ENCODE measurements at places on chromosomes 1 and 21. TPM values are rescaled to one million over a fixed set of nuclear protein-coding genes. Genes with fewer than 3 reads are reported as not detected.

Gene ERG
- total RNA-seq, result 0.14 TPM

Gene OR2L2
- 0.07 TPM for total RNA-seq

- DNase-seq, result no peak
Observed at GRCh38 chr1:1680912-1681273, 11.7 kb downstream of the SLC35E2B start.

- peak; percentile 46 for DNase-seq
Observed at GRCh38 chr1:108878678-108879077, 1.9 kb downstream of the GPSM2 start.

Gene C1QB
- not detected for total RNA-seq

DNA sequence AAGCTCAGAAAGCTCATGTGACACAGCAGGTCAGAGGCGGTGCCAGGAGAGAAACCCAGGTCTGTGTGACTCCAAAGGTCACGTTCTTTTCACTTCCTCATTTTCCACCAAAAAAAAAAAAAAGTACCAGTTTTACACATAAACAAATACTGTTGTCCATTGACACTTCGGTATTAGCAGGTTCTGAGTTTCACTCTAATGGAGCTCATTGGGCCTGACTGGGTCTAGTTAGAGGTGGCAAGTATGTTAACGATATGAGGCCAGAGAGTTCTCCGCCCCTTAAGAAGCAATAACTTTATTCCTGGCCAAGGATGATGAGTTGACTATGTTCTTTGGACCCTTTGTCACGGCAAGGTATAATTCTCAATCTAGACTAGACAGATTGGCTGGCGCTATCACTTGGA lies 30.0 kb upstream of the SDE2 start:
- no peak for DNase-seq

DNA sequence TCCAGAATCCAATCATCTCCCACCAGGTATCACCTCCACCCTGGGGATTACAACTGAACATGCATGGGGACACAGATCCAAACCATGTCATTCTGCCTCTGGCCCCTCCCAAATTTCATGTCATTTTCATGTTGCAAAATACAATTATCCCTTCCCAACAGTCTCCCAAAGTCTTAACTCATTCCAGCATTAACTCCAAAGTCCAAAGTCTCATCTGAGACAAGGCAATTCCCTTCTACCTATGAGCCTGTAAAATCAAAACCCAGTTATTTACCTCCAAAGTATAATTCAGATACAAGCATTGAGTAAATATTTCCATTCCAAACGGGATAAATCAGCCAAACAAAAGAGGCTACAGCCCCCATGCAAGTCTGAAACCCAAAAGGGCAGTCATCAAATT lies 73.1 kb downstream of the USH2A start:
- DNase-seq, result no peak

DNA sequence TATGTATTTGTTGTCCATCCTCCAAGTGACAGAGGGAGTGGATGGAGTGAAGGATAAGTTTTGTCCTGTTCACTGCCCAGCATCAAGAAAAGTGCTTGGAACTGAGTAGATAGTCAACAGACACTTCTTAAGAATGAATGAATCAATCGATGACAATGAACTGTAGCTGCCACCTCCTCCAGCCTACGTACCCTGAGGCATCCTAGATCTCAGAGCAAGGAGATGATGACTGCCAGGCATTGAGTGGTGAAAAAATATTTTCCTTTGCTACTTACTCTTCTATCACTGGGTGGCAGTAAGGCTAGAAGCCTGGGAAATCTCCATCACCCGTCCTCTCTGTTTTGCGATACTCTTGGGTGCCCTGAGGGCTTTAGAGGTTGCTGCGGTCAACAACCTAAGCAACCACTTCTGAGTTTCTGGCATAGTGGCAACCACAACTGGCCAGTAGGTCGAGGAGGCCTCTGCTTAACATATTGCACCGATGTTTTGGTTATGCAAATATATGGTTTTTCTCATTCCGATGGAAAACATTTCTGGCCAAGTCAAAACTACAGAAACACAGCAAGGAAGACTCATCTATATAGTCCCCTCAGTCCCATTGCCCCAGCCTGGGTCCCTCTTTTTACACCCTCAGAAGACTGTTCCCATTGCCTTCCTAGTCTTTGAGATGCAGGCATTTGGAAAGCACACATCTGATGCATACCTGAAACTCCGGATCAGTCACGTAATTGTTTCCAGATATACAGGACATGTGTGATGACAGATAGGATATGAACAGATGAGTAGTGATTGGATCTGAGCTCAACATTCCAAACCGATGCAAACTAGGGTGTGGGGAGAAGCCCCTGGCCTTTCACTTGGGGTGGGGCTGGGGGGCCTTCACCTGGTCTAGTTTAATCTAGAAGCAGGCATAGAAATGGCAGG lies 136.8 kb downstream of the RUNX1 start:
- DNase-seq, result no peak

Gene WNT3A
- total RNA-seq, result not detected

DNA sequence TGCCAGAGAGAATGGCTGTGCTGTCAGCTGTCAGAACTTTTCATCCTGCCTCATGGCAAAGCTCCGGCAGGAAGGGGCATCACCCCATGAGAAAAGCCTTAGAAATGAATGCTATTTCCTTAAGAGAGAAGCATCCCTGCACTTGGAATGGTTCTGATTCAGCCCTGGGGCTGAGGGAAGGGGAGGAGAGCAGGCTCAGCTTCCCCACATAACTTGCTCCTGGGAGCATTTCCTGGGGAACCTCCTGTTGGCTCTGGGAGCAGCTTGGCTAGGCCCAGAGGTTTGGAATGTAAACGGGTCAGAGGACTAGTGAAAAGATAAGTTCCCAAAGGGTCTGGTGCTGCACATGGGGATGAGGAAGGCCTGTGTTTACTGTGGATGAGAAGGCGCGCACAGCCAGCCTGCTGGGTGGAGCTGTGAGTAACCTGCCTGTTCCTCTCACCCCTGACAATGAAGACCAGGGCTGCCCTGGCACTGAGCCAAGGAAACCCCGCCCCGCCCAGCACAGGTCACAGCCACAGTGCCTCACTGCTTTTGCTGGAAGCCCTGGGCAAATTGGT lies 5.0 kb downstream of the PRELP start:
- no peak for DNase-seq

DNA sequence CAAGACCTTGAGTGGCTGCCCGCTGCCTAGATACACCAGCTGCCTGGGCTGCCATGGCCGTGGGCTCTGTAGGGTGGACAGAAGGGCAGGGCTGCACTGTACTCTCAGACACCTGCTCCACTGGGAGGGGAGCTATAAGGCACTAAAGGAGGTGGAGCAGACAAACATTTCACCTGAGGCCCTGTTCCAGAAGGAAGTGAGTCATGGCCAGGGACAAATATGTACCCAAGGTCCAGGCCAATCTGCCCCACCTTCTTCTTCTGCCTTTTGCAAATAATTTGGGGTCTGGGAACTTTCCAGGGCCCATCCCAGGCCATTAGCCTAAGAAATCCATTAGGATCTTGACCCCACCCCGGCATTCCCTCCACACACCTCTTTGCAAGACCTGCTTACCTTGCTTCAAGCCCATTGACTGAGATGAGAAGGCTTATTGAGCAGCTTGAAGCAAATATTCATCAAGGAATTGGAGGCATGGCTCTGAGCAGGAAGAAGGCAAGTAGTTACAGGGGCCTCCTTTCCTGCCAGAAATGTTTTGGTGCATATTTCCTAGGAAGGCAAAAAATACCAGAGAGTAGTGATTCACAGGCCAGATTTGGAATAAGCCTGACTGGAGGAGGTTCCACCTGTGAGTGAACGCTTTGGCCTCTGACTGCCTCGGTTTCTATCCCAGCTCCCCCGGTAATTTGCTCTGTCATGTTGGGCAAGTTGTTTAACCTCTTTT lies at the start of gene CAPN8:
TSS of gene CAPN8 (minus strand) at position 110 of the 721 bp plus-strand sequence. CDS start at position 55, 55 bp downstream.
- no peak for DNase-seq

DNA sequence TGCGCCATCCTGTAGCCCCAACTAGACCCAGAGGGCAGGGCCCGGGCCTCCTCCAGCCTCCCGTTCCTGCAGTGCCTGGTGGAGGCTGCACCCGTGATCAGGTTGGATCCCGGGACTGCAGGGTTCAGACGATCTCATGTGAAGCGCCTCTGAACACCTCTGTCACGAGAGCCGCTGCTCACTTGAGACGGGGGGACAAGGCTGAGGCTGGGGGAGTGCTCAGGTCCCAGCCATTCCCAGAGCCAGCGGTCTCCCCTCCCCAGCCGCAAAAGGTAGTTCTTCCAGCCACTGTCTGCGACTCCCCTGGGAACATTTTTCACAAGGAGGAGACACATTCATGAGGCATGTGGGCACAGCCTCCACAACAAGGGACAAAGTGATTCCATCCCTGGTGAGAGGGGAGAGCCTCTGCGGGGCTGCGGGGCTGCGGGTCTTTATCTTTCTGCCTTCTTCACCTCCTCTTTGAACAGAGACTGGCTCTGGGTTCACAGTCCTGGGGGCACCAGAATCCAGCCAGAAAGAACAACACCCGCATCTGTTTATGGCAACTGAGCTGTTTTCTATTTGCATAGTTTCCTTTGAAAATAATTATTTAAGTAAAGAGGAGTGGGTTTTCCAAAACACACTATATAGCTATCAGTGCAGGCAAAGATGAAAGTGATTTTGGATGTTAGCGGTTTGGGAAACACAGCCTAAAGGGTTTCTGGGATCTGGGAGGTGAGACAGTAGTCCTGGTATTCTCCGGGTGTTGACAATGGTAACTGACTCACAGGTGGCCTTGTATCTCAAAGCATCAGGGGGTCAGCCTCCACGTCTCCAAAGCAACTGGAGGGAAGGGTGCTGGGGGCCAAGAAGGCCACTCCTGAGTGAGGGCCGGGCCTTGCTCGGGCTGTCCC lies 13.0 kb upstream of the LDLRAP1 start:
- DNase-seq, result no peak

GRCh38 chr1:56491441-56491840 lies 87.9 kb downstream of the PLPP3 start:
- no peak for DNase-seq

Gene OR6K3
- total RNA-seq, result not detected

DNA sequence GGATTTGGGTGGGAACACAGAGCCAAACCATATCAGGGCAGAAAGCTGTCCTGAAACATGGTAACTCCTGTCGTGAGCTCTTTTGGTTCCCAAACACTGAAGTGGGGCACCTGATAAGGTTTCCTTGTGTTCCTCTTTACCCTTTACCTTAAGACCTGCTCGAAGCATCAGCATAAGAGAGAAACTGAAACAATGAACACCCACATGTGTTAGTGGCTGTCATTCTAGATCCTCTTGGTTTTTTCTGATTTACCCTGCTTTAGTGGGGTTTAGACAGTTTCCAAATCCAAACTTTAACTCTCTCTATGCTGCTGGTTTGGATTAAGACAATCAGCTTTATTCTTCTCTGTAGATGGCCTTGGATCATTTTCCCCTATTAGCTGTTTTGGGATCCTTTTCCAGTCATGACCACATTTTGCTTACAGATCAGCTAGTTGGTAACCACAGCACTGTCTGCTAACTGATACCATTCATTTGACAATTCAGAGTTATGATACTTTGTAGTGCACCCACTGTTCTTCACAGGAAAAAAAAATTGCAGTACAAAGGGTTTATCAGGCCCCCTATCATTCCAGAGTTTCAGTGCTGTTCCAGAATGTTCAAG lies 975 bp upstream of the MNDA start:
- no peak for DNase-seq

DNA sequence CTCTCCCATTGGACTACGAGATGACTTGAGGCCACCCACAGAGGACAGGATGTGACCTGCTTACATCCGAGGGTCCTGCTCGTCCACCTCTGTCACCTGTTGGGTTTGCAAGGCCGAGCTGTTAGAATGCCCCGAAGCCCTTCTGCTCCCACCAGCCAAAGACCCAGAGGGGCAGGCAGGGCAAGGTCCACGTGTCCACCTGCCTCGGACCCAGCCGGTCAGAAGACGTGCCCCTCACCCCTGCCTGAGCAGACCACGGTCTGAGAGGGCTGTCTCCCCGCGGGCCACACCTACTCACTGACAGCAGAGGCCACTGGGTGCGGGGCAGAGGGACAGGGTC lies 30.3 kb upstream of the TRAPPC10 start:
- DNase-seq, result no peak

Gene POU3F1
- 1.4 TPM for total RNA-seq

DNA sequence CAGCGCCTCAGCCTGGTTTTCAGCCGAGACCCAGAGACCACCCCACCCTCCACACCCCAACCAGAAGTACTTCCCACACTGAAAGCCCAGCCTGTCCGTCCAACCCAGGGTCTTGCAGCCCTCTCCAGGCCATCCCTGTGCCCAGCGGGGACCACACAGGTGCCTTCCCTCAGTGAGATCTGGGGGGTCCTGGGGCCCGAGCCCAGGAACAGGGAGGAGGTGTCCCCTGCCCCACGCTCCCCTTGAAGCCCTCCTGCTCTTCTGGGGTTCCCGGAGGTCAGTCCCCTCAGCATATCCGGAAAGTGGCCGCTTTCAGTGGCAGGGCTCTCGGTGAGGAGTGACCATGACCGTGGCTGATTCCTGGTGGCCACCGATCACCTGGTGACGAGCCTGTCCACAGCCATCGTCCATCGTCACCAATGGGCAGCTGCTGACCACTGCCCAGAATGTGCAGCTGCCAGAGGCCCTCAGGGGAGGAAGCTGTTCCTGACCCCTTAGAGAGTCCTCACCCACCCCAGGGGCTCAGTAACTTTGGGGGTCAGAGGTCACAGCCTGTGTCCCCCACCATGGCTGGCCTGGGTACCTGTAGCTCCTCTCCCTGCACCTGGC lies 3.4 kb downstream of the TMEM240 start:
- no peak for DNase-seq

Gene TMPRSS2
- not detected for total RNA-seq

DNA sequence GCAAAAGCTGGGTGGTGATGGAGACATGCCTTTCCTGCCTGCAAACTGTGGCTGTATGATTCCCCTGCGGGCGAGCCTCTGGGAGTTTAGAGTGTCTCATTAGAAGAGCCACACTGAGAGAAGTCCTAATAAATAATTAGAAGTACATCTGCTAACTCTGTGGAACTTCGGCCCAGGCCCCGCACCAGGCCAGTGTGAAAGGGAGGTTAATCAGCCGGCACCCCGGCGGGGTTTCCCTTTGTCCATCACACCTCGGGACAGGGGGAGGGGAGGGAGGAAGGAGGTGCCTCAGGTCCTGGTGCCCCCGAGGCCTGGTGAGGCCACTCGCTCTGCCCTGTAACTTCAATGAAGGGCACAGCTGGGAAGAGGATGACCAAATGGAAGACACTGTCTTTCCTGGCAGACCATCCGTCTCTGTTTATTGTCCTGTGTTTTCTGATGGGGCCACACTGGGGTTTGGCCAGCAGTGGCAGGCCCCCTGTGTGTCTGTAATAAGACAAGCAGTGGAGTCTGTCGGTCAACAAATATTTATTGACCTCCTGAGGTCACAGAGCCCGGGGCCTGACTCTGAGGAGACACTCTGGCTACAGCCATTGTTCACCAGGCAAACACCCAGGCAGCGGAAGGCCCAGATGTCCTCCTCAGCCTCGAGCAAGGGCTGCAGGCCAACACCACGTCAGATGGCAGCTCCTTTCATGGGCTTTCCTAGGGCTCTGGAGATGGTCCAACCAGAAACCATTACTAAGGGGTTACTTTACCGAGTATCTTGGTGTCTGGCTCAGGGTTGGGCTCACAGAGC lies 267.5 kb upstream of the RAB4A start:
- no peak for DNase-seq

Gene ALX3
- not detected for total RNA-seq

Measured in activated CD4-positive, alpha-beta T cell treated with anti-CD3 and anti-CD28 coated beads, Interleukin-2, amount 10 ng/mL, durations not matched to agents 24 days and 14 days (primary cell).